ENCODE measurements at places on chromosomes 5 and 9.

- DNase-seq: no peak
These were observed 6.5 kb downstream of the PPP6C start for GRCh38 chr9:125183054-125183453.

- no peak for DNase-seq
These were observed 144.1 kb upstream of the SPEF2 start for GRCh38 chr5:35473589-35473988.

GRCh38 chr5:142486020-142486419 is 161.2 kb upstream of the SPRY4 start:
- no peak for DNase-seq

DNA sequence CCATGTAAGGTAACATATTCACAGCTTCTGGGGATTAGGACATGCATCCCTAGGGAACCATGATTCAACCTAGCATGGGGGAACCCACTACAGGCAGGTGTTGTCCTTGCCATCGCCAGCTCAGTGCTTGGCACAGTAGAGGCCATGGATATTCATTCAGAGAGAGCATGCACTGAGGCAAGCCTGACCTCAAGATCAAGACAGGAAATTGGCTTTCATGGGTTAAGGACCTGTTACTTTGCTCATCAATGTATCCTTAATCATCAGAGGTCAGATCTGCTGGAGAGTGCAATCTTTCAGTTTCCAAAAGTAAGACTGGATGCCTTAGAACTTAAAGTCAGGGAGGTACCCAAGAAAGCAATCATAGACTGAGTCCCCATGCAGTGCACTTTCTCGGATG is 84.0 kb downstream of the KCNIP1 start:
- no peak for DNase-seq

- no peak for DNase-seq
These were observed 68.1 kb upstream of the RNF130 start for GRCh38 chr5:180139731-180140055.

DNA sequence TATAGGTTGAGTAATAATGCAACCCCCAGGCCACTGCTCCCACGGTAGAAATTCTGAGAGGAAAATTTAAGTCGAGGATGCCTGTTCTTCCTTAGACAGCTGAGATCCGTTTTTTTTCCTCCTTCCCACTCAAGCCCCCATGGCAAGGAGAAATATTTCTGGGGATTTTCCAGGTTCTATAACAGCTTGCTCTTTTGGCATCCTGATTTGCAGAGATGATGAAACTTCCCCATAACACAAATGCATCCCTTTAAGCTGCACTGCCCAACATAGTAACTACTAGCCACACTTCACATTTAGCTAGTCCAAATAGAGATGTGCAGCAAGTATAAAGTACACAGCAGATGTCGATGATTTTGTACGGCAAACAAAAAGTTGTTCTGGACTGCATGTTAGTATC is 32.5 kb upstream of the GNA14 start:
- no peak for DNase-seq

DNA sequence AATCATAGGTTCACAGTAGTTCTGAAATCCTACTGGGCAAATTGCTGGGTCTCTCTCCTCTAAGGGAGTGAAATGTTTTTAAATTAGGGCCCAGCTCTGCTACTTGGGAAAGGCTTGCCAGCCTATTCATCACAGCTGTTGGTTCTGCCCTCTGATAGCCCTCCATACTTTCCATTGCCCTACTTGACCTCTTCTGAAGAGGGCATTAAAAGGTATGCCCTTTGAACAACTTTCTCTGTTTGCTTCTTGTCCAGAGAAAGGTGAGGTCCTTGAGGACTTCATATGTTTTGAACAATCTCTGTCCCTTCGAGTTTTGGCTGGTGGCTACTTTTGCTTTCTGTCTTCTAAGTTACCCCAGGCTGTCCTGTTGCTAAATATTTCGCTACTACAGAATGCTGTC is 62.3 kb upstream of the JAK2 start:
- DNase-seq: no peak

- DNase-seq: peak; percentile 35
These were observed 62.0 kb downstream of the ANKH start for GRCh38 chr5:14809369-14810155.

GRCh38 chr5:100430268-100431195 is 104.6 kb upstream of the FAM174A start:
- no peak for DNase-seq

DNA sequence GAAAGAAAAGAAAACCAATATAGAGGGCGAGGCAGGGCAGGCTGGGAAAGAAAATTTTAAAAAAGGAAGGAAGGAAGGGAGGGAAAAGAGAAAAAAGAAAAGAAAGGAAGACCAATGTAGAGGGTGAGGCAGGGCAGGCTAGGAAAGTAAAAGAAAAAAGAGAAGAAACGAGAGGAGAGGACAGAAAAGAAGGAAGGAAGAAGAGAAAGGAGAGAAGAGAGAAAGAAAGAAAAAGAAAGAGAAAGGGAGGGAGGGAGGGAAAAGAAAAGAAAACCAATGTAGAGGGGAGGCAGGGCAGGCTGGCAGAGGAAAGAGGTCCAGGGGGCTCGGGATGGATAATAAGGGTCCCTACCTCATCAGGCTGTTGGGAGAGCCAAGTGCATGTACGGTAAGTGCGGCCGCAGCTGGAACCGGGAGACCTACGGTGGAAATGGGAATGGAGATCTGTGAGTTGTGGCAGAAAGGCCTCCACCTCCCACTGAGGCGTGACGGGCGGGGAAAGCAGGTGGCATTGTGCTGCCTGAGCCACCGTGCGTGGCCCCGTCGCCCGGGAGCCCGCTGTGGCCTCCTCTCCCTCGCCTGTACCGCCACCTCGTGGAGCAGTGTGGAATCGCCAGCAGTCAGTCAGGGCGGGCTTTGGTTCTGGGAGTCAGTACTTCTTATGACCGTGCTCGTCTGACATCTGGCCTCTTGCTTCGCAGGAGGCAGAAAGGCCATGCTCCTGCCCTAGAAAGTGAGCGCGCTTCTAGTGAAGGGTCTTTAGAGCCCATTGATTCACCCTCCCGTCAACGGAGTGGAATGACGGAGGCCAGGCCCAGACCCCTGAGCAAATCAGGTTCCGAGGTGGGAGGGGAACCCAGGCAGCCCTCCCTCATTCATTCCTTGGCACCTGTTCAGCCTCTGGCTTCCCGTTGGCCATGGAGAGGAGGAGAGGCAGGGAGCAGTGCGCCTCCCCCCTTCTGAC is 10.4 kb upstream of the NHP2 start:
- DNase-seq: peak; percentile 84

GRCh38 chr9:89139455-89139854 is 39.2 kb downstream of the SHC3 start:
- DNase-seq: no peak

- no peak for DNase-seq
These were observed 15.4 kb downstream of the LMX1B start for GRCh38 chr9:126628969-126629674.

- no peak for DNase-seq
These were observed 21.0 kb upstream of the ERCC6L2 start for GRCh38 chr9:95854386-95855020.

DNA sequence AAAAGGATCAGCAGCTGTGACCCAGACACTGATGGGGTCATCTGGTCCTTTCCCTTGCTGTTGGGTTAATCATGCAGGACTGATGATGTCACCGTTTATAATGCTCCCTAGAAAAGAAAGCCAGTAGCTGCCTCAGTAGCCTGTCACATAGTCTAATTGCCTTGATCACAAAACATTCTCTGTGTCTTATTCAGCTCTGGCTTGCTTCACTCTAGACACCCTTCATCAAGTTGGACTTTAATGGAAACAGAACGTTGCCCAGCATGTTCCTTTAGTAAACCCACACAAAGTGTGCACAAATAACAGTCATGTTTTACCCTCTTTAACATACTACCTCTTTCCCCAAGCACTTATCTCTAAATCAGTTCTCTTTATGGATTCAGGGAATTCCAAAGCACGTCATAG is 170.8 kb downstream of the SGCD start:
- no peak for DNase-seq

- no peak for DNase-seq
These were observed 10.4 kb upstream of the SLC45A2 start for GRCh38 chr5:33994845-33995244.

GRCh38 chr9:121776739-121777637 is 125.6 kb downstream of the DAB2IP start:
- no peak for DNase-seq

GRCh38 chr5:58542709-58543108 is 40.2 kb upstream of the RAB3C start:
- DNase-seq: no peak

- DNase-seq: no peak
These were observed 2.5 kb downstream of the GPBP1 start for GRCh38 chr5:57176350-57176857.

GRCh38 chr5:75310212-75310611 is 26.8 kb upstream of the HMGCR start:
- DNase-seq: no peak

GRCh38 chr5:179738742-179739141 is 6.1 kb downstream of the MAML1 start:
- no peak for DNase-seq

GRCh38 chr5:83077662-83078261 is 415 bp downstream of the XRCC4 start:
- no peak for DNase-seq

- peak; percentile 33 for DNase-seq
These were observed 47.5 kb downstream of the DBH start for GRCh38 chr9:133683586-133684120.

- DNase-seq: no peak
These were observed 58.5 kb downstream of the LIFR start for GRCh38 chr5:38497946-38498345.

- DNase-seq: no peak
These were observed 1146.3 kb downstream of the MAT2B start for GRCh38 chr5:164651546-164652275.

GRCh38 chr5:35003018-35003957 is 44.5 kb downstream of the AGXT2 start:
- peak; percentile 10 for DNase-seq

DNA sequence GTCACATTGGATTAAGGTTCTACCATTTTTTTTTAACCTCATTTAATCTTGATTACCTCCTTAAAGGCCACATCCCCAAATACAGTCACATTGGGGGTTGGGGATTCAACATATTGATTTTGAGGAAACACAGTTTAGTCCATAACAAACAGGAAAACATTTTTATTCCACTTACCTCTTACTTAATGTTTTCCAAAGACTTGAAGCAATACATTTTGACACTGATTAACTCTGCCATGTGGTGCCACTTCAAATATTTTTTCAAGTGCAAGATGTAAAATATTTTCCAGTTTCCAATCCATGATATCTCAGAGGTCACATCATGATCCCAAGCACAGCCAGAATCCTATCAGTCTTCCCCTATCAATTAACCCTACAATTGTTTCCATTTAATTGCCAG is 548.0 kb downstream of the CSNK1G3 start:
- no peak for DNase-seq

DNA sequence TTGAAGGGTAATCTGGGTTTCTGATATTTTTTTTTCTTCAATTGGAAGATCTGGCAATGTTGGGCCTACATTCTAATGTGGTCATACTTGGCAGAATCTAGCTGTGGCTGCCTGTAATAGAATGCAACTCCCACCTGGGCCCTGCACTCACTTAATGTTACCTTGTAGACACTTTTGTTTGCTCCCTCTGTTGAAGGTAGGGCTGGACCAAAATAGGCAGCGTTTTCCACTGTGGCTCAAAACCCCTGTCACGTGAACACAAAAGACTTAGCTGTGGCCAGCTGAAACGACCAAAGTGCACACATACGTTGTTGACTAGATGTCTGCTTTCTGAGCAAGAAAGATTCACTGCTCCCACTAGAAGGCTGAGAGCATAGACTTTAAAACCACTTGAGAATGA is 117.6 kb upstream of the HMHB1 start:
- DNase-seq: no peak

GRCh38 chr5:138366632-138367382 is 14.3 kb downstream of the KDM3B start:
- no peak for DNase-seq

GRCh38 chr5:139799359-139799758 is 3.8 kb downstream of the PSD2 start:
- DNase-seq: no peak

- peak; percentile 70 for DNase-seq
These were observed 32.2 kb downstream of the ANXA2R start for GRCh38 chr5:43007911-43008362.

DNA sequence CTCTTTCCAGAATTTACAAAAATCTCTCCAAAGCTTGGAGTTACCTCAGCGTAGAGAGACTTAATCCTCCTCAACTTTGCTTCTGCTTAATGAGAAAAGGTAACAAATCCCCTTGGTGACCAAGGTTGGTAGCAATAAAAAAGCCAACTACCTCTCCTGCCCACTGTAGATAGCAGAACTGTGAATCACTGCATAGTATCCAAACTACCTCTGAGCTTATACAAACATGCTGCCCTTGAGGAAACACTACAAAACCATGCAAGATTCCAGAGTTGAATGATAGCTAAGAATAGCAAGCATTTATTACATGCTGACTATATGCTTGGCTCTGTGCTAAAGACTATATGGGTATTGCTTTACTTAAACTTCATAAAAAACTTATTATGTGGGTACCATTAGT is 2.8 kb upstream of the ADAMTS12 start:
- DNase-seq: no peak

- DNase-seq: peak; percentile 15
These were observed 81.2 kb downstream of the OTULIN start for GRCh38 chr5:14745753-14746152.

GRCh38 chr9:97704851-97705250 is 7.7 kb upstream of the XPA start:
- DNase-seq: no peak

DNA sequence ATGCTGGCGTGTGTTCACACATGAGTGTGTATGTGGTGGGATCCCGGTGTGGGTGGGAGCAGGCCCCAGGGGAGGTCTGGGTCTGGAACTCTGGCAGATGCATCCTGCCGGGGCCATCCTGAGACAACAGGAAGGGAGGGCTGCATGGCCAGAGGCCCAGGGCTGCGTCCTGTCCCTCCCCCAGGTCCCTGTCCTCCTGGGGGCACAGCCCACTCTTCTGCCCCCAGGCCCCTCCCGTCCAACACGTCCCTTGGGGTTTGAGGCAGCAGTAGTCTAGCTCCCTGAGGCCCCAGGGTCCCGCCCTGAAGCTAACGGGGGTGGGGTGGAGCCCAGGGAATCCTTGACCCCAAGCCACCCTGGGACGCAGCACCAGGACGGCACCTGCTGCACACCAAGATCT is 16.6 kb downstream of the FLT4 start:
- no peak for DNase-seq

- no peak for DNase-seq
These were observed 16.2 kb downstream of the CLINT1 start for GRCh38 chr5:157842787-157843186.

DNA sequence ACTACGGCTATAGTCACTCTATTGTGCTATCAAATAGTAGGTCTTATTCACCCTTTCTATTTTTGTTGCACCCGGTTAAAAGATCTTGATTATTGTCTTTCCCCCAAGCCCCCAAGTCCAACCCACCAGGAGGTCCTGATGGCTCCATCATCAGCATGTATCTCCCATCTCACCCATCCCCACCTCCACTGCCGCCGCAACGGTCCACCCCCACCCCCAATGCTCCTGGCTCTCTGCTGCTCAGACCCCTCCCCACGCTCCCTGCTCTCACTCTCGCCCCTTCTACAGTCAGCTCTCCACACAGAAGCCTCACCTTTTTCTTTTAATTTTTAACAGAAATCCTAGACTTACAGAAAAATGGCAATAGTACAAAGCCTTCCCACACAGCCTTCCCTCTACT is 51.5 kb upstream of the SH3PXD2B start:
- no peak for DNase-seq

Measured in stimulated activated CD8-positive, alpha-beta memory T cell treated with anti-CD3 and anti-CD28 coated beads, Interleukin-4, amount 100 ng/mL, for 1 hour (primary cell).